ENCODE measurements at places on chromosomes 3 and 15.
A peak's percentile ranks its signal among the peaks of the same experiment; 100 is the strongest.

GRCh38 chr15:65305150-65305758, 777 bp downstream of the RNU5B-1 start:
- DNase-seq = peak; percentile 79

GRCh38 chr3:142180761-142181362, 31.5 kb upstream of the TFDP2 start:
- no peak for DNase-seq

DNA sequence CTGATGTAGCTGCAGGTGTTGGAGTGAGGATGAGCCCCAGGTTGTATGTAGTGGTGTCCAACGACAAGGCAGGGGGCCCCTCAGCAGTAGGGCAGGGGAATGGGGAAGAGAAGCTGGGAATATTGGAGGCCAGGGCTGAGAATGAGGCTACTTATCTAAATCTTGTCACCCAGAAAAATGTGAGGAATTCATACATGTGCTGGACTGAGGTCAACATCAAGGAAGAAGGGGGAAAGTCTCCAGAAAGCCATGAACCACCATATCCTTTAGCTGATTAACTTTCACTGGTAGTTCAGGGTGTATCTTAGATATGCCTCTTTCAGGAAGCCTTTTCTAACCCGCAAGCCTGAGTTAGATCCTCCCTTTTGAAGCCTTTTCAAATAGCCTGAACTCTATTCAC, 22.6 kb upstream of the FSTL1 start:
- no peak for DNase-seq

- DNase-seq = no peak
Observed at GRCh38 chr15:101639667-101640066, 12.5 kb downstream of the TM2D3 start.

- no peak for DNase-seq
Observed at GRCh38 chr15:100123611-100124010, 218.2 kb downstream of the ADAMTS17 start.

- no peak for DNase-seq
Observed at GRCh38 chr15:99343881-99344551, 92.7 kb downstream of the LRRC28 start.

DNA sequence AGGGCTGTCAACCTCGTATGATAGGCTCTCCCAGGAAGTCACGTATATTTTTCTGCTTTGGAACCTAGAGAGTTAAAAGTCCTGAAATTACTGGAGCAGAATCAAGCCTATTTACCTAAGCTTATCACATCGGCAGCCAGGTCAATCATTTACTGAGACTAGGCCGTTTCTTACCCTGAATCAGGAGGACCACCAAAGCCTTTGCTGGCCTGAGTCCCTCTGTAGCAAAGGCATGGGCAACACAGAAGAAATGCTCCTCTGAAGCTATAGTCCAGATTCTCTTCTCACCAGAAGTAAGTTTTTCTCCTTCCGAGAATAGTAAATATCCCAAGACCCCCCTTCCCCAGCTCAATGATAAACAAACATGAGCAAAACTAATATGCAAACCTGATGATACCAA, 125.9 kb upstream of the PHLDB2 start:
- no peak for DNase-seq
